Right ventricle myocardium superior (tissue), 1 donor: ENCODE measurements at places on chromosomes 11 and 22. TPM values are rescaled to one million over a fixed set of nuclear protein-coding genes. Genes with fewer than 3 reads are reported as not detected.
A peak's percentile ranks its signal among the peaks of the same experiment; 100 is the strongest.

Gene ROM1
- total RNA-seq, result 1.5 TPM

DNA sequence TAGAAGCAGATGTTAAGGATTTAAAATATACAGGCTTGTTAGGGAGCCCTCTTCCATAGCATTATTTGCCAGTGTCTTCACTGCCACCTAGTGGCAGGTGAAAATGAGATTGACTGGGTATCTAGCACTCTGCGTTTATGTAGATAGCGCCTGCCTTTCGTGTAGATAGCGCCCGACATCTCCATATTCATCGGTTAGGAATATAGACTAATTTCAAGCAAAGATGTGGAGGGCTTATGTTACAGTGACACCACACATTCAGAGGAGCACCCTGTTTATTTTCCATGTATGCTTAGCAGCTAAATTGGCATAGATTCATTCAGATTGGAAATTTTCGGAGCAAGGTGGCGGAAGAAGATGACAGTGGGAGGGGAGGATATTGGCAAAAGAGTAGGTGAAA is 72.0 kb downstream of the SLC5A12 start:
- DNase-seq, result no peak

DNA sequence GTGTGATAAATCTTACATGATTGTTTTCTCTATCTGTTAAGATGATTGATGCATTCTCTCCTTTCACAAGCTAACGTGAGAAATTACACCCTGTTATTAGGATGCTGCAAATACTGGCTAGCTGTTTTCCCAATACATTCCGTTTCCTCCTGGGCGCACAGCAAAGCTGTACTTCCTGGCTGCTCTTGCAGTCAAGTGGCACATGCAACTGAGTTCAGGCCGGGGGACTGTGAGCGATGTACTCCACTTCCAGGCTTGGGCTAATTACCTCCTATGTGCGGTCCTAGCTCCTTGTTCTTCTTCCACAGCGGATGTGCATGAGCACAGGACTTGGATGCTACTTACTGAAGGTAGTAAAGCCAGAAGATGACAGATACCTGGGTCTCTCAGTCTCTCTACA is 234.9 kb upstream of the SESN3 start:
- DNase-seq, result no peak

Gene OR52B2
- total RNA-seq, result not detected

Gene EIF4ENIF1
- total RNA-seq, result 21.7 TPM

DNA sequence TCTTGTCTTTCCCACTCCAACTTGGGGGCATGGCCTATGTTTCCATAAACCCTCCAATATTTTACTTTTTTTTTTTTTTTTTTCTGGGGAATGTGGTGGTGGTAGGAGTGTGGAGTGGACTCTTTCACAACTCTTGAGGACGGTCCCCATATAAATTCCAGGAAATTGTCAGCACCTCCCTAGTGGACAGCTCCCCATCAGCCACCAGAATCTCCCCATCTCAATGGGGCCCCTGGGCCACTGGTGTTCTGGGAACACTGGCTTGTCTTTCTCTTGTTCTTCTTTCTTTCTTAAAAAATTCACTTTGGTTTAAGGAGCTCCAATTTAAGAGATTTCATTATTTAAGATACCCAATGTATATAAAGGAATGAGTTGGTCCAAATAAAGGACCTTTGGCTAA is 74.1 kb downstream of the ADM start:
- DNase-seq, result no peak

- no peak for DNase-seq
Observed at GRCh38 chr22:48980409-48980808, 847.3 kb downstream of the BRD1 start.

DNA sequence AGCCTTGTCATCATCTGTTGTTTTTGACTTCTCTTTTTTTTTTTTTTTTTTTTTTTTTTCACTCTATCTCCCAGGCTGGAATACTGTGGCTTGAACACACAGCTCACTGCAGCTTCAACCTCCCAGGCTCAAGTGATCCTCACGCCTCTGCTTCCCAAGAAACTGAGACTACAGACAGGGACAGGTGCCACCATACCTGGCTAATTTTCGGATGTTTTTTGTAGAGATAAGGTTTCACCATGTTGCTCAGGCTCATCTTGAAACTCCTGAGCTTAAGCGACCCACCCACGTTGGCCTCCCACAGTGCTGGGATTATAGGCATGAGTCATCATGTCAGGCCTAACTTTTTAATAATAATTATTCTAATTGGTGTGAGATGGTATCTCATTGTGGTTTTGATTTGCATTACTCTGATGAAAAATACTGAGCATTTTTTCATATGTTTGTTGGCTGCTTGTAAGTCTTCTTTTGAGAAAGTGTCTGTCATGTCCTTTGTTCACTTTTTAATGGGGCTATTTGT is 51.3 kb upstream of the OR9G4 start:
- no peak for DNase-seq

DNA sequence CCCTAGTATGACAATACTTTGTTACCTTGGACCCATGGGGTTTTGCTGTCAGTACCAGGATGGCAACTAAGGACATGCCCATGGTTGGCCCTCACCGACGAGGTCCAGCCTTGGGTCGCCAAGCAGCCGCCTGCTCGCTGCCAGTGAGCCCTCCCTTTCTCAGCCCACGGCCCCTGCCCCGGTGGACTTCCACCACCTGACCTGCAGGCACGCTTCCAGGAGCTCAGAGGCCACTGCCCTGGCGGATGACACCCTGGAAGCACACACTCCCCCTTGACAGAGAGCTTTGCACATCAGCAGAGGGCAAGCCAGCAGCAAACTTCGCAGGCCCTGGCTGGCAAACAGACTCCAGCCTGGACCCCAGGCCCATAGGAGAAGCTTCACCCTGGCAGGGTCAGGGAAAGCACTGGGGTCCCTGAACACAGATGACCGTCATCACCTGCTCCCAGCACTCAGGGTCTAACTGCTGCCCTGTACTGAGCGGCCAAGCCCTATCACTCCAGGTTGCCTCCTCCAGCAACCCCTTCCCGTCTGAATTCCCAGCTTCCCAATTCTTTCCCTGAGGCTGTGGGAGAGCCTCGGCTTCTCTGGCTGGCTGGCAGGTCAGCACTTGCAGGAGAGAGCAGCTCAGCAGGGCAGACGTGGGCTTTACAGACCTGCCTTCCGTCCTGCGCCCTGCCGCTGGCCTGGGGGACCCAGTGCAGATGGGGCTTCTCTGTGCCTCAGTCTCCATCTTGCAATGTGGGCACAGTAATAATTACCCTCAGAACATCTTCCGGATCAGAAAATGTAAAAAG is 2.7 kb upstream of the PPARA start:
- peak; percentile 72 for DNase-seq

Gene PAFAH1B2
- 42.6 TPM for total RNA-seq

- no peak for DNase-seq
Observed at GRCh38 chr22:17772249-17772957, 1.9 kb downstream of the BID start.

Gene MRGPRX4
- total RNA-seq, result not detected

Gene GRM5
- 0.13 TPM for total RNA-seq

DNA sequence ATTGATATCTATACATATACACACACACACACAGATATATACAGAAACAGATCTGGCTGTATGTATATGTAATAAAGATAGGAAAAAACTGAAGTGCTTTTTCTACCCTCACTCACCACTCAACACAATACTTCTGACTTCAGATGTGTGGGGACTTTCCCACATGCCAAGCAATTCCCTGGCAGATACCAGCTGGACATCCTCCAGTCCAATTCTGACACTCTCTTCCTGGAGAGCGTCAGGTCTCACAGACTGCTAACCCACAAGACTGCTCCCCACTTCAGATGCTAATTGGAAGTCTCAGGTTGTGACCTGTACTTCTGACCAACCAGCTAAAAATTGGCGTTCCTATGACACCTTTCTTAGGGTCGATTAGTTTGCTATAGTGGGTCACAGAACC is 140.6 kb downstream of the ATG16L2 start:
- DNase-seq, result no peak

- no peak for DNase-seq
Observed at GRCh38 chr22:43296276-43296902, 46.8 kb downstream of the SCUBE1 start.

DNA sequence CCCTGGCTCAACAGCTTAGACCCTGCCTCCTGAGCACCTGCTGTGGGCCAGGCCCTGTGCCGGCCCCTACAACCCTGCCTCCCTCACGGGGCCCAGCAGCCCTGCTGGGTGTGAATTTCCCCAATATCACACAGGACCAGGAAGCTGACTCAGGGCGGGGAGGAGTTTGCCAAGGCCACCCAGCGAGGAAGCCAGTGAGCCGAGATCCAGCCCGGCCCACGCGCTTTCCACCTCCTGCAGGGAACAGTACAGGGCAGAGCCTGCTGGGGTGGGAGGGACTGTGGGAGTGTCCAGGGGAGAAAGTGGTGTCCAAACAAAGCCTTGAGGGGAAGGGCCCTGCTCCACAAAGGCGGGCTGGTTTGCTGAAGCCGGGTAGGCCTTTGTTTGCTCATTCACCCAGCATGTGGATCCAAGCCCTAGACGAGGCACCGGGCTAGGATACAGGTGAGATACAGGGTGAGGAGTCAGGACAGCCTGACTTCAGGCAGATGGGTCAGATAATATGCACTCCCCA is 26.8 kb downstream of the RPL3 start:
- DNase-seq, result peak; percentile 95

GRCh38 chr11:14551380-14551779 is 31.2 kb upstream of the PSMA1 start:
- DNase-seq, result no peak

GRCh38 chr11:66815646-66816045 is 27.6 kb upstream of the RCE1 start:
- DNase-seq, result no peak

DNA sequence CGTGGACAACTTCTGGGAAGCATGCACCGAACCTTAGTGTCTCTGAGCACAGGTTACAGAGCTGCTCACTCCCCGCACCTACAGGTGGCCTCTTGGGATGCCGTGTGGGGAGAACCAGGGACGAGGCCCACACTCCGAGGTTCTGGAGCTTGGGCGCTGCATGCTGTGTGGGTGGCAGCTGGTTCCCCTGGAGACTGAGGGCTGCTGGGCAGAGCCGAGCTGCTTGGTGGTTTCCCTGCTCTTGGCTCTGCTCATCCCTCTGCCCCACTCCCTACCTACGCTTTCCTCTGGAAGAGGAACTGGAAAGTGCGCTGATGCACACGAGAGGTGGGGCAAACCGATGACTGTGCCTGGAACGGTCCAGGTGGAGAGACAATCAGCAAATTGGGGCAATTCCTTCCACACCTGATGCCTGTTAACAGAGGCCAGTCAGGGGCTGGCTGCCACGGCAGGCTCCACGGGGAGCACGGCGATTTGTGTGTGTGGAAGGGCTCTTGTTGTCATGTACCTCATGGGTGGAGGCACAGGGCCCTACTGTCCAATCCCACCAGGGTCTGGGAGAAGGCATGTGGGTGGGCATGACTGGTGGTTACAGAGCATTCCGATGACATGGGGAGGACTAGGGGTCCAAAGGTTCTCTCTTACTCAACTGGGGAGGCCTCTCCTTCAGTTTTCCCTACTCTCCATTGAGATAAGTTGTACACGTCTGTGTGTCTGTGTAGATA is 60.9 kb downstream of the ST14 start:
- no peak for DNase-seq

GRCh38 chr11:96986516-96986915 is 596.7 kb downstream of the JRKL start:
- DNase-seq, result no peak

Gene TYR
- total RNA-seq, result not detected

Gene ENTHD1
- not detected for total RNA-seq

DNA sequence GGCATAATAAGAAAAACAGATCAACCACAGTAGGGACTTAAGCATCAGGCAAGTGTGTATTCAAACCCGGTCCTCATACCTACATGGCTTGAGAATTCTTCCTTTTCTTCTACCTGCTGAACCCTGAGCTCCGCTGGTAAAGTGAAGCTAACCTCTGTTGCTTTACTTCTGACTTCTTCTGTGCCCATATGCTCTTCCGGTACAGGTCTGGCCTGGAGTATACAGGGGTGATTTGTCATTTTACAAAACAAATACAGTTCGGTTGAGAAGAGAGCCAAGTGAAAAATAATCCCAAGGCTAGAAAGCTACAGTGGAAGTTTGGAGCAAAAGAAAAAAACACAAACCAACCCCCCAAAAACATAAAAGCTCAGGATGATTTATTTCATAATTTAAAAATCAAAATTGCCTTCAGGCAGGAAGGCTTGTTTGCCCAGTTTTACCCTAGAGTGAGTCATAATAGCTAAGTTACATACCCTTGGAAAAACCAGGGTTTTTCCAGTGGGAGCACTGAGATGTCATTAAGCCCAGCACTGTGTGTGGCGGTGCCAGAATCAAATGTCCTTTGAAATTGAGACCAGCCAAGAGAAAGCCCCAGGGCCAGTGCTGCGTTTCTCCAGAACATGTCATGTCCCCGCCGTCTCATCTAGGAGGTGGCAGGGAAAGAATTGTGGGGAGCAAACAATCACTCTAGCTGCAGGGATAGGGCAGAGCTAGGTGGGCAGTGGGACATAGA is 305.5 kb upstream of the ISX start:
- DNase-seq, result no peak

DNA sequence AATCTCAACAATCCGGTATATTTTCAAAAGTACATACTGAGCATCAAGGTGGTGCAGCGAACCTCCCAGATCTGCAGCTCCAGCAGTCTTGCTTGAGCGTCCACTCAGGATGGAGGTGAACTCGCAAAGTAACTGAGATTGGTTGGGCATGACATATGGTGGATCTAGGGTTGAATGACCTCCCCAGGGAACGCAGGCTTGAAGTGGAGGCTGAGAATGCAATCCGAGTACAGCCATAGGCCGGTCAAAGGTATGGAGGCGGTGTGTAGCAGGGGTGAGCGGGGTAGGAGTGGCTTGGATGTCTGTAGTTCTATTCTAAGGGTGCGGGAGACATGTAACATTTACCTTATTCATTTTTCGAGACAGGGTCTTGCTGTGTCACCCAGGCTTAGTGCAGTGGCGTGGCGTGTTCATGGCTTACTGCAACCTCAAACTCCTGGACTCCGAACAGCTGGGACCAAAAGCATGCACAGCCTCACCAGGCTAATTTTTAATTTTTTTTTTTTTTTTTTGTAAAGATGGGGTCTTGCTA is 631 bp upstream of the C22orf39 start:
- no peak for DNase-seq

DNA sequence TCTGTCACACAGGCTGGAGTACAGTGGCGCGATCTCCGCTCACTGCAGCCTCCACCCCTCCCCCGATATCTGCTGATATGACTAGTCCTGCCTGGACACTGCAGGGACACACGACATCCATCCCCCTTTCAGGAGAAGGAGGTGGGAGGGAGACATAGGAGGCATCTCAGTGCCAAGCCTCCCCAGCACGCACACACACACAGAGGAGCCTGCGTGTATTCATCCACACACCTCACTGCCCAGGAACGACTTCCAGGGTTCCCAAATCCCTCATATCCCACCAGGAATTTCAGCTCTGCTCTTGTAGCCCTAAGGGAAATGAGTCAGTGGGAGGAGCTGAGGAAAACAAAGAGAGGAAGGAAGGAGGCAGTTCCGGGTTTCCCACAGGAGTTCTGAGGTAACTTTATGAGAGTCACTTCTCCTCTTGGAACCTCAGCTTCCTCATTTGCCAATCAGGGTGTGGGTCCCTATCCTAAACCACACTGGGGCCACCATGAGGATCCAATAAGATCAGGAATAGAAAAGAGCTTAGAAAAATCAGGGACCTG is 37.2 kb upstream of the ACER3 start:
- DNase-seq, result no peak

Gene LRRC32
- total RNA-seq, result 30.3 TPM

Gene SAA2
- total RNA-seq, result 1.3 TPM
